ENCODE measurements at places on chromosomes 1 and 21.
A peak's percentile ranks its signal among the peaks of the same experiment; 100 is the strongest.

DNA sequence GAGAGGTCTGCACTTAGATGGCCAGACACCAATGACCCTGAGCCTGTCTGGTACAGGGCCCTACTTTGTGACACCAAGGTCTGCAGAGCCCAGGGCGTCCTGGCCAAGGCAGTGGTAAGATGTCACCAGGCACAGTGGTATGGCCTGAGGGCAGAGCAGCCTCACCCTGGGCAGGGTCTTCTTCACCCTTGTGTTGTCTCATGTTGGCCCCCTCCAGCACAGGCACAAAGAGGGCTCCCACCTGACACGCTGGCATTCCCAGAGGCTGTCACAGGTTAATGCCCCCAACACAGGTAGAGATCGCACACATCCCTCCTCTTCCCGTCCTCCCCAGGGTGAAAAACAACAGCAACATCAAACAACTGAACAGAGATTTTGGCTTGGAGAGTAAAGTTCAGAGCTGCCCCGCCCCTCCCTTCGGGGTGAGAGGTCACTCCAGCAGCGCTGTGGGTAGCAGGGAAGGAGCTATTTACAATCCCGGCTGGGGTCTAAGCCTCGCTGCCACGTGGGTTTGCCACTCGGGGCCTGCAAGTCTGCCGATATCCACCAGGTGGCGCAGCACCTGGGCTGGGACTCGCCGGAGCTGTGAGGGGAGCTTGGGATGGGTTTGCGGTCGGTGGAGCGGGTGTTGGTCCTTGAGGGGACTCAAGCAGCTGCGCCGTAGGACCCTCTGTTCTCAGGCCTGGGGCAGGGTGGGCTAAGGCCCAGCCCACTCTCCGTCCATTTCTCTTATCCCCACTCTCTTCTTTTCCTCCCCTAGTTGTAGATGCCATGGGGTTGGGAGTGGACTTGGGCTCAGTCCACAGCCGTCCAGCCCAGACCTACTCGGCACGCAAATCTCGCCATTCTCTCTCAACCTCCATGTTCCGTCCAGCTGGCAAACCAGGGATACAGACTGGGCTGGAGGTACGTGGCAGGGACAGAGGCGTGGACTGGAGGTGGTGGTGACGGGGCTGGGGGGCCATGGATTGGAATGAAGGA is 12.7 kb downstream of the EFNA3 start:
- no peak overlapping the region for H3K4me3 ChIP-seq
- H3K4me1 ChIP-seq, result peaks cover 10% of the 10 kb centered on the region
- H3K27ac ChIP-seq, result no peak overlapping the region
- peak; percentile 89 for DNase-seq
- no peaks in the 10 kb centered on the region for H3K36me3 ChIP-seq

- peak overlapping the region; percentile 89 for H3K27ac ChIP-seq
- H3K27me3 ChIP-seq, result no peaks in the 10 kb centered on the region
- H3K36me3 ChIP-seq, result peaks cover 5% of the 10 kb centered on the region
- DNase-seq, result no peak
- peaks cover 36% of the 10 kb centered on the region for H3K4me1 ChIP-seq
Measured at GRCh38 chr1:27487966-27488884, 1.7 kb downstream of the WASF2 start.

DNA sequence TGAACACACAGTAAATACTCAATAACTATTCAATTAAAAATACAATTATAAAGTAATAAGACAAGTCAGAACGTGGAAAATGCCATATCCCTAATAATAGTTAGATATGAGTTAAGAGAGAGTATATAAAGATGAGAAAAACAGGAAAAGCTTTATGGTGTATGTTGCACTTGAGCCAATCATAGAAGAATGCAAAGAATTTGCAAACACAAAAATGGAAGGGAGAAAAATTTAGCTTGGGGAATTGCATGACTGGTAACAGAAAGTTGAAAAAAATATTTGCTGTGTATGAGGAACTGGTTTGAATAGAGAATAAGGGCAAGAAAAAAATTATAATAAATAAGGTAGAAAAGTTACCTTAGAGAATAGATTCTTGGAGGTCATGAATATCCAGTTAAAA is 739.6 kb upstream of the CXADR start:
- no peak for DNase-seq
- no peaks in the 10 kb centered on the region for H3K4me1 ChIP-seq
- no peak overlapping the region for H3K4me3 ChIP-seq
- no peak overlapping the region for H3K27ac ChIP-seq
- H3K27me3 ChIP-seq, result no peaks in the 10 kb centered on the region
- no peaks in the 10 kb centered on the region for H3K36me3 ChIP-seq

DNA sequence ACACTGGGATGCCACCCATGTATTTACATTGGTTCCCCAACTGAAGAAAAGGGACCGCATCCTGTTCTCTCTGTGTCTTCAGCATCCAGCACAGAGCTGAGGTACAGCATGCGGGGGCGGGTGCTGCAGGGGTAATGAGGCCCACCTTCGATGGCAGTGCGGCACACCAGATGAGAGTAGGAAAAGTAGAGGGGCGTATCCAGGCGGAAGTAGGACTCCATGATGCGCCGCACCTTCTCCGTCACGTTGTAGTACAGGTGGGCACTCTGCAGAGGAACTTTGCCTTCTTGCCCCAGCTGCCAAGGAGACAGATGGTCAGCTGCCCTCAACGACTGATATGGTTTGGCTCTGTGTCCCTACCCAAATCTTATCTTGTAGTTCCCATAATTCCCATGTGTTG is 10.0 kb upstream of the CLDN19 start:
- peaks cover 60% of the 10 kb centered on the region for H3K36me3 ChIP-seq
- no peak overlapping the region for H3K27ac ChIP-seq
- no peak for DNase-seq

- no peak overlapping the region for H3K27ac ChIP-seq
- no peak overlapping the region for H3K4me3 ChIP-seq
- H3K27me3 ChIP-seq, result no peaks in the 10 kb centered on the region
- H3K4me1 ChIP-seq, result no peaks in the 10 kb centered on the region
- no peaks in the 10 kb centered on the region for H3K36me3 ChIP-seq
- DNase-seq, result no peak
Measured at GRCh38 chr1:18752409-18752808, 107.1 kb downstream of the TAS1R2 start.

DNA sequence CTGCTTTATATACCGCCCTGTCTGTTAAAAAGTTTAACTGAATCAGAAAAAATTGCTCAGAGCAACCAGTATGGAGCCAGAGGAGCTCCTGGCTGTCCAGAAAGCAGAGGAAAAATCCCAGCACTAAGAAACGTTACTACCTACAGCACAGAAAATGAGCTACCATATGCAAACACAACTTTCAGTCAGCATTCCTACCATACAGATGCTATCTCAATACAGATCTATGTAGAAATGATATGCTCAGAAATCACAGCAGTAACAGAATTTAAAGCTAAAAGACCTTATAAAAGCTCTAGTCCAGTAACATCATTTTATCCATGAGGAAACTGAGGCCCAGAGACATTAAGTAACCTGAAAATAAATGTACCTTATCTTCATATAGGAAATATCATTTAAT is 38.7 kb downstream of the PCNX2 start:
- H3K27me3 ChIP-seq, result no peaks in the 10 kb centered on the region
- no peak for DNase-seq
- no peaks in the 10 kb centered on the region for H3K4me1 ChIP-seq
- H3K4me3 ChIP-seq, result no peak overlapping the region

- no peak overlapping the region for H3K27ac ChIP-seq
- no peaks in the 10 kb centered on the region for H3K36me3 ChIP-seq
- H3K27me3 ChIP-seq, result no peaks in the 10 kb centered on the region
- H3K4me3 ChIP-seq, result no peak overlapping the region
- peaks cover 9% of the 10 kb centered on the region for H3K4me1 ChIP-seq
Measured at GRCh38 chr21:43303275-43304178, 123.4 kb downstream of the SIK1 start.

- peaks cover 56% of the 10 kb centered on the region for H3K4me1 ChIP-seq
- no peak overlapping the region for H3K27ac ChIP-seq
- peaks cover 16% of the 10 kb centered on the region for H3K36me3 ChIP-seq
- no peak overlapping the region for H3K4me3 ChIP-seq
- no peak for DNase-seq
Measured at GRCh38 chr1:204462229-204462561, 32.4 kb downstream of the PIK3C2B start.

- H3K36me3 ChIP-seq, result no peaks in the 10 kb centered on the region
- DNase-seq, result no peak
- H3K27ac ChIP-seq, result no peak overlapping the region
- H3K4me1 ChIP-seq, result no peaks in the 10 kb centered on the region
Measured at GRCh38 chr21:23131177-23131576, 2133.0 kb downstream of the NCAM2 start.

GRCh38 chr1:161367684-161368400 is at the start of gene CFAP126:
Gene CFAP126, minus strand, starts transcription at chr1:161367876. Its CDS starts 8 bp downstream, at chr1:161367868.
- no peaks in the 10 kb centered on the region for H3K4me1 ChIP-seq
- peak; percentile 82 for DNase-seq
- H3K36me3 ChIP-seq, result peaks cover 15% of the 10 kb centered on the region

GRCh38 chr21:46179708-46180078 is 4.6 kb downstream of the SPATC1L start:
- peaks cover 12% of the 10 kb centered on the region for H3K4me1 ChIP-seq
- H3K27me3 ChIP-seq, result no peaks in the 10 kb centered on the region
- no peak overlapping the region for H3K4me3 ChIP-seq
- DNase-seq, result no peak
- no peaks in the 10 kb centered on the region for H3K36me3 ChIP-seq
- no peak overlapping the region for H3K27ac ChIP-seq

DNA sequence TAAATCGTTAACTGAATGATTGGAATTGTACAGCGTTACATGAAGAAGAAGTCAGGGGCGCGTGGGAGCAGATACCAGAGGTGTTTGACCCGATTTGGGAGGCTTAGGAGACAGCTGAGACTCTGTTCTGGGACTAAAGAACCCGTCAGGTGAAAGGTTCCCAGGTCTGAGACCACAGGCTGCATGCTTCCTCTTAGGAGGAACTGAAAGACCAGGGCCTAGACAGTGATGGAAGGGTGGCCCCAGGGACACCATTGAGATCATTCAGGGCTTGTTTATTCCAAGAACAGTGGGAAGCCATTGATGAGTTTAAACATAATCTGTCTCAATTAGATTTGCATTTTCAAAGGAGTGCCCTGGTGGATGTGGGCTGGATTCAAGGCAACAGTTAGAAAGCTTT is 904 bp downstream of the KLF17 start:
- H3K4me1 ChIP-seq, result no peaks in the 10 kb centered on the region
- no peaks in the 10 kb centered on the region for H3K36me3 ChIP-seq
- no peak for DNase-seq
- H3K27ac ChIP-seq, result no peak overlapping the region
- no peaks in the 10 kb centered on the region for H3K27me3 ChIP-seq

DNA sequence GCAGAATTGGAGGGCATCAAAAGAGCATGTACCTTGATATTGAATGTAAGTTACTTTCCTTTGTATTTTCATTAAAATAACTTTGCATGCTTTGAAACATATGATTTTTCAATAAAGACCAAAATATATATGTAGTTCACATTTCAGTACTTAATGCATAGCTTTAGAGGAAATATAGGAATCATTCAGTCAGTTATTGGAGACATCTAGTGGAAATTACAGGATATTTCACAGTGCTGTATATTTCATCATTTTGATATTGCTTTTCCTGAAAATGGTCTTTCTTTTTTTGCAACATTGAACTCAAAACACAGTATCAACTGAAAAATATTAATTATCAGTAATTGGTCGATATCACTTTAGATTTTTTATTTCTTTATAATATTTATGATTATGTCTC is 375.8 kb downstream of the NCAM2 start:
- no peak for DNase-seq
- H3K27me3 ChIP-seq, result no peaks in the 10 kb centered on the region
- H3K4me1 ChIP-seq, result no peaks in the 10 kb centered on the region
- H3K36me3 ChIP-seq, result no peaks in the 10 kb centered on the region
- H3K4me3 ChIP-seq, result no peak overlapping the region
- no peak overlapping the region for H3K27ac ChIP-seq

DNA sequence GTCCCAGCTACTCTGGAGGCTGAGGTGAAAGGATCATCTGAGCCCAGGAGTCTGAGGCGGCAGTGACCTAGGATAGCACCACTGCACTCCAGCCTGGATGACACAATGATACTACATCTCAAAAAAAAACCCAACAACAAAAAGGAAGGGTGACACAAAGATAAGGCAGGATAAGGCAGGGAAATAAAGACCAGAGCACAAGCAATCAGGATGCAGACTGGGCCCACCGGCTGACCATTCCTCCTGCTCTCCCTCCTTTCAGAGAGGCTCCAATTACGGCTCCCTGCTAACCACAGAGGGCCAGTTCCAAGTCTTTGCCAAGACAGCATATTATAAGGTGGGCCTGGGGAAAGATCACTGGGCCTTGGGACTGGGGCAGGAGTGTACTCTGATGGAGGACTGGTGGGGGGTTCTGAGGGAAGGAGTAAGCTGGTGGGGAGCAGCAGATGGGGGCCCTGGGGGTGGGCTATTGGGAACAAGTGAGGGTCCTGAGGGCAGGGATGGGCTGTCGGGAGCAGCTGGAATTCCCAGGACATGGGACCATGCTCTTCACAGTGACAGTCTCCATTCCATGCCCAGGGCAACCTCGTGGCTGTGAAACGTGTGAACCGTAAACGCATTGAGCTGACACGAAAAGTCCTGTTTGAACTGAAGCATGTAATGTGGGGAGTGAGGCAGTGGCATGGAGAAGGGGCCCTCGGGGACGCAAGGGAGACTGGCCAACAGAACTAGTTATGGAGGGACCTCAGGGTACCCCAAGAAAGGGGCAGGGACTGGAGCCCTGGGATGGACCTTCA is 7.3 kb downstream of the NPR1 start:
- no peak overlapping the region for H3K4me3 ChIP-seq
- no peaks in the 10 kb centered on the region for H3K36me3 ChIP-seq
- H3K4me1 ChIP-seq, result no peaks in the 10 kb centered on the region
- H3K27me3 ChIP-seq, result peaks cover 6% of the 10 kb centered on the region

- no peaks in the 10 kb centered on the region for H3K36me3 ChIP-seq
- no peak overlapping the region for H3K4me3 ChIP-seq
- H3K4me1 ChIP-seq, result peaks cover 8% of the 10 kb centered on the region
Measured at GRCh38 chr1:205494115-205494514, 10.4 kb upstream of the CDK18 start.

- H3K4me3 ChIP-seq, result no peak overlapping the region
- no peaks in the 10 kb centered on the region for H3K4me1 ChIP-seq
- H3K27ac ChIP-seq, result no peak overlapping the region
- no peaks in the 10 kb centered on the region for H3K27me3 ChIP-seq
Measured at GRCh38 chr21:46003575-46004007, 22.0 kb downstream of the COL6A1 start.

DNA sequence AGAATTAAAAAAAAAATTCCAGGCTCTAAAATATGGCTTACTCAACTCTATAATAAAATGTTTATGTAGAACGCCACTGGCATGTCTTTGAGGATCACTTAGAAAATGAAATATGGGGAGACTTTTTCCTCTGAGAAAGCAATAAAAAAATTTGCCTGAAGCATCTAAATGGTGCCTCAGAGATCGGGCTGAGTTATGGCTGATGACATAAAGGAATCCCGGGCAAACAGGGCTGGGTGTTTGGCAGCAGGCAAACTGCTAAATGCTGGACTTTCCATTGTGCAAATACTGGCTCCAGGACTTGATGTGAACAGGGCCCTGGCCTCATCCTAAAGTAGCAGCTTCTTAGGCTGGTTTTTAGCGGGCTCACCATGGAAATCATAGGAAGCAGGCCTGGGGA is 44.5 kb upstream of the C1orf87 start:
- no peak overlapping the region for H3K27ac ChIP-seq
- no peaks in the 10 kb centered on the region for H3K27me3 ChIP-seq
- H3K36me3 ChIP-seq, result no peaks in the 10 kb centered on the region
- no peak overlapping the region for H3K4me3 ChIP-seq
- DNase-seq, result no peak

All from natural killer cell (primary cell).